ENCODE measurements at places on chromosomes 12 and 14.

DNA sequence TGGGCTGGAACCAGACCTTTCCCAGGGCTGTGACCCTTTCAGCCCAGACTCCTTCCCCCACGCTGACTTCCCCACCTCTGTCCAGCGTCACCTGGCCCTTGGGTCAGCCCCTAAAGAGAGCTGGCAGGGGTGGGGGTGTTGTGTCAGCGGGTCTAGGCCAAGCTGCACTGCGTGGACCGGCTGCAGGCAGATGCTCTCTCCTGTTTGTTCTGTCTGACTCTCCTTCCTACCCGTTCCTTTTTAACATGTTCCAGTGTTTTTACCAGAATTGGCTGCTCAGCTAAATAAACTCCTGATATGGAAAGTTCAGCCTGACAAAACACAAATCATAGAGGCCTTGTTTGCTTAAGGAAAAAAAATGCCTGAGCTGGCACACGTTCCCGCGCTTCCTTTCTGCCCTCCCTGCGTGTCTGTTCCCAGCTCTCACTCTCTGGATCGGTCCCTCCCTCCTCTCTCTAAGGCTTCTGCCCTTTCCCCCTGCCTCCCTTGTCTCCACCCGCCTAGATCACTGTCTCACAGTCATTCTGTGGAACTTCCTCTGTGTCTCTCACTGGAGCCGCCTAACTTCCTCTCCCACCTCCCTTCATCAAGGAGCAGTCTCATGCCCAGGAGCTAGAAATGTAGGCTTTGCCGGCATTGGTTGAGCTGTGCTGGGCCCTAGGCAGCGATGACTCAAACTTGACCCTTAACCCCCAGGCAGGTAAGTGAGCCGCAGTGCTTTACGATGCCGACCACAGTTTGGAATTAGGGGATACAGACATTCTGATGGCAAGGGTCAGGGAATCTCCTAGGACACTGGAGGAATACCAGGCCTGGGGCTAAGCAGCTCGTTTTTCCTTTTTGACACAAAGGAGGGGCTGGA, 15.5 kb upstream of the MLXIP start:
- DNase-seq = no peak

GRCh38 chr12:57821474-57822214, 3.1 kb upstream of the AVIL start:
- DNase-seq = no peak

DNA sequence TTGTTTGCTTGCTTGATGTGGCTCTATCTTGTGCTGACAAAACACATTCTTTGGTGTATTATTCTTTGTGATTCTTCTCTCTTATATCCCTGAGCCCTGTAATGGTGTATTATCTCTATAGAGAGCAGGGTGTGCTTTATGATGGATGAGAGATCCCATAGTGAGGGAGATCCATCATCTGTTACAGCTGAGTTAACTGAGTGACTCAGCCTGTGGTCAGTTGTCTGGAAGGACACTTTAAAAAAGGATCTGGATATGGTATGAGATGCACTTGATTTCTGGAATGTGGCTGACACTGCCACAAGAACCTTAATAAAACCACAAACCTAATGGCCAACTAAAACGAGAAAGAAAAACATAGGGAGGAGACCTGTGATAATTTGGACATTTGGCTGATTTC, 461.4 kb upstream of the SYT1 start:
- DNase-seq = no peak

DNA sequence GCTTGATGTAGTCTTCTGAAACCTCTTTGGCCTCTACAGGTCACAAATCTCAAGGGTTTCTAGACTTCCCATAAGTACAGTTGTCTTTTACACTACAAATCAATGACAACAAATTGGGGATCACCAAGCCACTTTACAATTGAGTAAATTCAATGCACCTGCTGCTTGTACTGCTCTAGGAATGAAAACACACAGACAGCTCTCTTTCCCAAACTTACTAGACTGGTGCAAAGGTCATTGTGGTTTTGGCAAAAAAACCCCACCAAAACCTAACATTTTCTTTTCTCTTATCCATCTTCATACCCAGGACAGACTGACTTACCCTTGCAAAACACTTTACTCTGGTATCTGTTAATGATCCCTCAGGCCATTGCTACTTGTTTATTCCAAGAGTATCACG, 2.7 kb downstream of the M6PR start:
- no peak for DNase-seq

DNA sequence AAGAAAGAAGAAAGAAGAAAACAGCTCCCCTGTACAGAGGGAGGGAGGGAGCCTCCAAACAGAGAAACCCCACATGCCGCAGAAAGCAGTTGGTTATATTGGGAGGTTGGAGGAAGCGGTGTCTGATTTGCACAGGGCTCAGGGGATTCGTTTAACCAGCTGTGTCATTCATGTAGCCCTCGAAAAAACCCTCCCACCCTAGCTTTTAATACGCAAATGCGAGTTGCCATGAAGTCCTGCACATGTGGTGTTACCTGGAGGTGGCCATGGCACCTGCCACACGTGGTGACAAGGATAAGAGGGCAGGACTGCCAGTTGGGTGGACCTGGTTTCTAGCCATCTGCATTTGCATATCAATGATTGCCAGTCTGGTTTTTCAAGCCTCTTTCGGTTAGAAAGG, 40.9 kb downstream of the TMEM30B start:
- no peak for DNase-seq

GRCh38 chr12:89059721-89060541, 292.4 kb downstream of the DUSP6 start:
- no peak for DNase-seq

DNA sequence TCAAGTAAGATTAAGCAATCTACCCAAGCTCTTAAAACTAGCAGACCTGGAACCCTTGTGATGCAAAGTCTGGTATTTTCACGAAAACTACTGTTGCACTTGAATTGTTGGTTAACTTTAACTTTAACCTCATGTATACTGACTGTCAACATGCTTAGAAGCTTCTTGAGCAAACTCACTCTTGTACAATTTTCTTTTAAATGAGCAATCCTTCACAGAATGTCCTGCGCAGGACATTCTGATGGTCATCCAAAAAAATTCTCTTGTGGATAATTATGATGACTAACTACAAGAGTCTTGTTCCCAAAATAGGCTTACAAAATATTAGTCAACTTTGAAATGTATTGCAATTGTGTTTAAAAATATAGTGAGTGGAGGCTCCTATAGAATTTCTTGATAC, 54.0 kb upstream of the PDE3A start:
- no peak for DNase-seq

DNA sequence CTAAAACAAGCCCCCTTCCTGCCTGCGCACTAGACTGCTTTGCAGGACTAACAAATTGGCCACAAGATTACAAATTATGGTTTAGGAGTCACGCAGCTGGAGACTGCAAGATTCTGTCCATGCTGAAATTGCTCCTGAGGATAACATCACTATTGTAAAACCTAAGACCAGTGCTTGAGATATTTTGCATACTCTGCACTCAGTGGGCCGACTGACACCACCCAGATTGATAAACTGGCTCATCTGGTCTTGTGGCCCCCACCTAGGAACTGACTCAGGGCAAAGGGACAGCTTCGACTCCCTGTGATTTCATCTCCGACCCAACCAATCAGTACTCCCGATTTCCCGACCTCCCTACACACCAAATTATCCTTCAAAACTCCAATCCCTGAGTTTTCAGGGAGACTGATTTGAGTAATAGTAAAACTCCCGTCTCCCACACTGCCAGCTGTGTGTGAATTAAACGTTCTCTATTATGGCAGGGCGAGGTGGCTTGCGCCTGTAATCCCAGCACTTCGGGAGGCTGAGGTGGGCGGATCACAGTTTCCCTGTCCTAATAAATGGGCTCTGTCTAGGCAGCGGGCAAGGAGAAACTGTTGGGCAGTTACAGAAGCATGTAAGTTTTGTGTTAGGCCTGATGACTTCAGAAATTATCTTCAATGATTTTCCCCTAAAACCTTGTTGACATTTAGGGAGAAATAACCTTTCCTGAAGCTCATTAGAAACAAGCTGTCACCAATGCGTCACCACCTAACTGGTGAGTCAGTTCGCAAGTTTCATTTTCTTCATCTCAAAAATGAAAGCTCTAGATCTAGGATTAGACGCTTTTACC, 5.3 kb upstream of the UBC start:
- DNase-seq = no peak

GRCh38 chr12:62299617-62300016, 39.4 kb downstream of the USP15 start:
- no peak for DNase-seq

GRCh38 chr14:103391048-103391447, 5.8 kb downstream of the MARK3 start:
- DNase-seq = no peak

DNA sequence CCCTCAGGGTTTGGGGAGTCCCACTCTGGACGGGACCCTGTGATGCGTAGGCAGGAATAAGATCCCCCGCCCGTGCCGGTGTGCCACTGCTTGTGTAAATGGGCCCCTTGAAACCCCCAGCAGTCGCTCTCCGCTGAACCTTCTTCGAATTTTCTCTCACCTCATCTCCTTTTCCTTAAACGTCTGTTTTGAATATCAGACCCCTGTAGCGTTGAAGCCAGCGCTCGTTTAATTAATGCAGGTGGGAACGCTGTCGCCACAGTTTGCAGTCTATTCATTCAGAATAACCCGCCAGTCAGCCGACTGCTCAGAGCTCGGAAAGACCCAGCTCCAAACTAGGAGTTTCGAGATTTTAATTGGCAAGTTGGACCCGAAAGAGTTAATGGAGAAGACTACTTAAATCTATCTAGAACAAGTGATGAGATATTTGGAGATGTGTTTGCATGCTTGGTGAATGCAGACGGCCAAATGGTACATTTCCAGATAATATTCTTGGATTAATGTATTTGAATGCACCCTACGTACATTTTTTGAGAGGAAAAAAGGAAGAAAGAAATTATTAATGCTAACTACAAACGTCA, 739 bp upstream of the PPP2R5E start:
- no peak for DNase-seq

GRCh38 chr12:49093792-49094159, 825 bp downstream of the DHH start:
- DNase-seq = no peak

DNA sequence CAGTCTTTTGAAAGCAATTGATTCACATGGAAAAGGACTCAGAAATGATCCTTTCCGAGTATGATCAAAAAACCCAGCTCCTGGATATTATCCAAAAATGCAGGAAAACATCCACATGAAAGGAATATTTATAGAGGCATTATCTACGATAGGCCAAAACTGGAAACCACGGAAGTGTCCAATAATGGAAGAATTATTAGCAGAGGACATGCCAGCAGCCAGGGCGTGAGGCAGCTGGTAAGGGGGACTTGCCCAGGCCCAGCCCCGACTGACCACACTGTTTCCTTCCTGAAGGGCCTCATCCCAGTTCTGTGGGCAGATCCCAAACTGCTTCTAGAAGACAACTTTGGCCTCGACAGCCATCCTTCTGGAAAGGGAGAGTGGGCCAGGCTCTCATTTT, 20.5 kb downstream of the ACTN1 start:
- DNase-seq = no peak

GRCh38 chr12:119659289-119659897, 8.5 kb upstream of the PRKAB1 start:
- no peak for DNase-seq

DNA sequence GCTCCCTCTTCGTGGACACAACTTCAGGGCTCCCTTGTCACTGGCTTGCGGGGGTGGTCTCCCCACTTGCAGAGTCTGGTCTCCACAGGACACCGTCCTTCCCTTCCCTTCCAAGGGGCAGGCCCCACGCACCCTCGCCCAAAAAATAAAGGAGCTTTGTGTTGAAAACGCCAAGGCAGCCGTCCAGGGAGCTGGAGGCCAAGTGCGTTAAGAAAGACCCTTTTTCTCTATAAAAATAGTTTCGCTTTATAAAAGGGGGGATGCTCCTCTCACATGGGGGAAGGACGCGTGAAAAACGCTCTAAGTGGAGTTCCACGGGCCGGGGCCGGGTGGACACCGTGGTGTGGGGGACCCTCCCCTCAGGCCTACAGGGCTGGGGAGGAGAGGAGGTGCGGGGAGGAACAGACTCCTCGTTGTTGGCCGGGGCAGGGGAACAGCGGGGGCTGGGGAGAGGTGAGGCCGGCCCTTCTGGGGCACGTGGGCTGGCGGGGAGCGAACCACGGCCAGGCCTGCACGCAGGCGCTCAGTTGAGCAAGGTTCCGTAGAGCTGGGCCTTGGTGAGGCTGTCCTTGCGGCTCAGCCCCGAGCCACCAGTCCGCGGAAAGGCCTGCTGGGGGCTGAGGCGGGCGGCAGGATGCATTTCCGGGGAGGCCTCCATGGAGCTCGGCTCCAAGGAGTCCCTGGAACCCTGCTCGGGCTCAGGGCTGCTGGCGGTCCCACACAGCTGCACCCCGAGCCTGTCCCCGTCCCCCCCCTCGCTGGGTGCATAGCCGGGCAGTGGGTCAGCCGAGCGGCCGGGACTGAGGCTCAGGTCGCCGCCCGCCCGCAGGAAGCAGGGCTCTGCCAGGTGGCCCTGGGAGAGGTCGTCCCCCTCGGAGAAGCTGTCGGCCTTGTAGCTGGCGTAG, 49.5 kb downstream of the BEGAIN start:
- no peak for DNase-seq

GRCh38 chr14:90381999-90382451, 14.8 kb upstream of the CALM1 start:
- no peak for DNase-seq

- no peak for DNase-seq
Measured at GRCh38 chr14:23895480-23895879, 58.1 kb upstream of the DHRS4 start.

- no peak for DNase-seq
Measured at GRCh38 chr14:99249389-99249788, 22.6 kb downstream of the BCL11B start.

GRCh38 chr14:36091096-36091495, 85.4 kb downstream of the PTCSC3 start:
- DNase-seq = no peak

DNA sequence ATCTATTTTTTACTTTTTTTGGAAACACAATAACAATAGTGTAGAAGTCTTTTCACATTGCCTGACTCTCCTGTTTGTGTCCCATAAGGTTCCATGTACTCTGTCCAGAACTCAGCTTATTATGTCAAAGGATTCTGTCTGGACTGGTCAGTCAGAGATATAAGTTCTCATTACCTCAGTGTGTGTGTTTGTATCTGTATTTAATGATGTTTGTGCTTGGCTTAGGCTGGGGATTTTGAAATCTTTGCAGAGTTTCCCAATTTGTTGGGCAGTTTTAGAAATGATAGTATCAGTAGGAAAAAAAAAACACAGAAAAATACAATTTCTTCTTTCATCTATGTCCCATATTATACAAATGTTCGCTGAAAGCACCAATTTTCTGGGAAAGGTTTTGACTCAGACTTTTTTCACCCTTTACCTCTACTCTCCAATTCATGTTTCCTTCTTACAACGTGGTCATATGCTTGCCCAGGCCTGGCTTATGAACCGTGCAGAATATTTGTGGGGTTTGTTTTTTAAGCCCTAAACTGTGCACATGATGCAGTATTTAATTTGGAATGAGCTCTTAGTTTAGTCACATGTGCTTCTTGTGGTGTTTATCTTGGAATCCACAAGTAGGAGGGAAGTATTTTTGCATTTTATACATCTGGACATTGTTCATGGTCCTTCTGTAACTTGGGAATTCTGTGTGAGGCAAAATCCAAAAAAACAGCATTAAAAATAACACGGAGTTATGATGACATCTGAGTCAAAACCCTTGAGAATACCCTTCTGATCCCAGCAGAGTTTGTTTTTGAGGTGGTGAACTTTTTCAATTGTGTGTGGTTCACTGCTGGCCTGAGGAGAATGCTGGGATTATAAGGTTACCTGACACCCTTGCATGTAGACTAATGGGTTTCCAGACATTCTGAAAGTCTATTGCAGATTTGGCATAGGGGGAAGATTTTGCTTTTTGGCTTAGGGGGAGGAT, 121.2 kb downstream of the RAD51B start:
- no peak for DNase-seq

GRCh38 chr14:71362920-71363584, 455.8 kb downstream of the PCNX1 start:
- no peak for DNase-seq

- no peak for DNase-seq
Measured at GRCh38 chr12:129049917-129050316, 196.6 kb downstream of the GLT1D1 start.
